Dorsolateral prefrontal cortex (tissue), 122 donors: ENCODE measurements at places on chromosomes 16 and 17.

- no peak for DNase-seq
Measured at GRCh38 chr16:89890886-89891657, 17.7 kb downstream of the TCF25 start.

GRCh38 chr17:47820033-47820789 is 1.4 kb downstream of the OSBPL7 start:
- no peak for DNase-seq

- no peak for DNase-seq
Measured at GRCh38 chr16:11452746-11453389, 107.6 kb downstream of the RMI2 start.

DNA sequence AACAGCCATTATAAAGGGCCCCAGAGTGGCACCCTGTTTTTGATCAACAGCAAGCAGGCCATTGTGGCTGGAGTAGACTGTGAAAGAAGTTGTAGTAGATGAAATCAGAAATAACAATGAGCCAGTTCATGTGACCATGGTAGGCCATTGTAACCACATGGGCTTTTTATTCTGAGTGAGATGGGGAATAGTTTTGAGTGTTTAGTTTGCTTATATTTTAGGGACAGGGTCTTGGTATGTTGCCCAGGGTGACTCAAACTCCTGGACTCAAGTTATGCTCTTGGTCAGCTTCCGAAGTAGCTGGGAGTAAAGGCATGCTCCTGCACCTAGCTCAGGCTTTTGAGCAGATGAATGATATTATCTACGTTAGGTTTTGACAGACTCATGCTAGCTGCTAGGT is 12.0 kb downstream of the CBFB start:
- DNase-seq: no peak

GRCh38 chr17:66650544-66650877 is 184.4 kb upstream of the CACNG5 start:
- no peak for DNase-seq
